ENCODE measurements at places on chromosomes 11 and 22.

GRCh38 chr11:103601225-103601846, 435.1 kb upstream of the DDI1 start:
- peak; percentile 51 for DNase-seq

DNA sequence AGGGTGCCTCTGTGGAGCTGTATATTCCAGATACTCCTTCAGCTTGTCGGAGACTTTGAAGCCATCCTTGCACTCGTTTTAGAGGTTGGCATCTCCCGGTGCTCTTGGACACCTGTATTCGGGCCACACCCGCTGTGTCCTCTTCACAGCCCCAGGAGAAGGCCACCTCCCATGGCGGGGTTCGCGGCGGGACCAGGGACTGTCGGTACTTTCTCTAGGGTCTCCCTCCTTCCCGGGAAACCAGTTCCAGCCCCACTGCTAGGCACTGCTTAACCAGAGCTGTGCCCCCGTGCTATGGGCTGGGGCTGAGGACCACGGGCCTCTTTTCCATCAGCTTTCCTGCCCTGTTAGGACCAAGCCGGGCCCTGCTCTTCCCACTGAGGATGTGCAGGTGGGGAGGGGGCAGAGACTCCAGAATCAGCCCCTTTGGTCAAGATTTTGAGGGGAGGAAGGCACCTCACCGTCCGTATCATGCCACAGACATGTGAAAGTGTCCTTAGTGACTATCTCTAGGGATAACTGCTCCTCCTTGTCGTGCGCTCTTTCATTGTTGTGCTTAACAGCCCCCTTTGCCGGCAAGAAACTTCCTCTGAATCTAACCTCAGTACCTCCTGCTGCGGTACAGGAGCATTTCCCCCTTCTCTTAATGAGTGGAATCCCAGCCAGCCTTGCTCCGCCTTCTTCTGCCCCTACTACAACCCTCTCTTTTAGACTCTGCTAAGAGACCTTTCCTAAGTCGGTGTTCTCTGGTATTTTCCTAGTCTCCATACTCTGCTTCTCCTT, 1.2 kb upstream of the B3GAT1 start:
- DNase-seq, result no peak

DNA sequence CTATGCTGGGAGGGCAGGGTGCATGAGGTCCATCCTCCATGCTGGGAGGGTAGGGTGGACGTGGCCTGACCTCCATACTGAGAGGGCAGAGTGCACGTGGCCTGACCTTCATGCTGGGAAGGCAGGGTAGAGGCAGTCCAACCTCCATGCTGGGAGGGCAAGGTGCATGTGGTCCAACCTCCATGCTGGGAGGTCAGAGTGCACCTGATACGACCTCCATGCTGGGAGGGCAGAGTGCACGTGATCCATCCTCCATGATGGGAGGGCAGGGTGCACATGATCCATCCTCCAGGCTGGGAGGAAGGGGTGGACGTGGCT, 622.2 kb downstream of the BRD1 start:
- DNase-seq, result no peak

DNA sequence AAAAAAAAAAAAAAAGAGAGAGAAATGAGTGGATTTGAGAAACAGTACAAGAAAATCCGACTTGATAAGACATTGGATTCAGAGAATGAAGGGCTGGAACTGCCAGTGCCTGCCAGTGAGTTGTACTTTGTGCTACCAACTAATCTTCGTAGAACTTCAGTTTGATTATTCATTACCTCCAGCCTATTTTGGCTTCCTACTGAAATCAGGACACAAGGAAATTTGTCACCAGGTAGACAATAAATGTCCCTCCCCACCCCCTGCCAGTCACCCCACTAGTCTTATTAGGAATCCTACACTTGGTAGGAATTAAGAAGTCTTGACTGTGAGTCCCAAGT, 21.4 kb upstream of the POLD3 start:
- no peak for DNase-seq

DNA sequence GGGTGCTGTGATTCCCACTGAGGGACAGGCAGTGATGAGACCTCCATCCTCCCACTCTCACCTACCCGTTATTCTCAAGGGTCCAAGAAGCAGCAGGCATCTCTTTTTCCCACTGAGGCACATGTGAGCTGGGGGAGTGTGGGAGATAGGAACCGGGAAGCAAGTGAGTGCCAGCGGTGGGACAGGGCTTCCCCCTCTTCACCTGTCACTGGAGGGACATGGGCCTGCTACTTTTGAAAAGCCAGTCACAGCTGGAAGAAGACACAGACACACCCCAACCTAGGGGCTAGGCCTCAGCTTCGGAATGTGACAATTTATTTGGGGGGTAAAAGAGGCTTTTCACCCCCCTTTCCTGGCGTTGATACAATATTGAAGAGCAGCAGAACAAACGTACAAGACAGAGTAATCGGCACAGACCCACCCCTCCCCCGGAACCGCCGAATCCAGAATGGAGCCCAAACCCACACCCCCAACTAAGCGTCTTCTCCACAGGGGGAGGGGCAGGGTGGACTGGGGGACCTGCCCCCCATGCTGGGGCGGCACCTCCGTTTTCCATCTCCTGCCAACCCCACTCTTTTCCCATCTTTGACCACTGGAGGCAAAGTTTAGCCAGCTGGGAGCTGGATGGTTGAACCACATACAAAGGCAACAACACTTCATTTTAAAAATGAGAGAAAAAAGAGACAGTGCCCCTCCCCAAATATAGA, 10.7 kb downstream of the CBX6 start:
- DNase-seq, result no peak

DNA sequence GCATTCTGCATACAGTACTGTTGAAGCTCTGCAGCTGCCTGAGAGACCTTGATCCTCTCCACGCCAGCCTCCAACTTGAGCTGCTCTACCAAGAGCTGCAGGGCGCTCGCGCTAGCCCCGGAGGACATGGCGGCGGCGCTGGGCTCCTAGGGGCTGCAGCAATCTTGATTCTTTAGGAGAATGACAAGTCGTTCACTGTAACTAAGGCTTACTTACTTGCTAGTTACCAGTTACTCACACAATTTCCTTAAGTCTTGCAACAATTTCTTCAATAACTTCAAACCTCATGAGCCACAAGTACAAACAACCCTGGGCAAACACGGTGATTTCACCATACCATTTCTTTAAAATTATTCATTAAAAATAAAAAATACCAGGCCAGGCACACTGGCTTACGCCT, 21.9 kb downstream of the SBF2 start:
- no peak for DNase-seq

DNA sequence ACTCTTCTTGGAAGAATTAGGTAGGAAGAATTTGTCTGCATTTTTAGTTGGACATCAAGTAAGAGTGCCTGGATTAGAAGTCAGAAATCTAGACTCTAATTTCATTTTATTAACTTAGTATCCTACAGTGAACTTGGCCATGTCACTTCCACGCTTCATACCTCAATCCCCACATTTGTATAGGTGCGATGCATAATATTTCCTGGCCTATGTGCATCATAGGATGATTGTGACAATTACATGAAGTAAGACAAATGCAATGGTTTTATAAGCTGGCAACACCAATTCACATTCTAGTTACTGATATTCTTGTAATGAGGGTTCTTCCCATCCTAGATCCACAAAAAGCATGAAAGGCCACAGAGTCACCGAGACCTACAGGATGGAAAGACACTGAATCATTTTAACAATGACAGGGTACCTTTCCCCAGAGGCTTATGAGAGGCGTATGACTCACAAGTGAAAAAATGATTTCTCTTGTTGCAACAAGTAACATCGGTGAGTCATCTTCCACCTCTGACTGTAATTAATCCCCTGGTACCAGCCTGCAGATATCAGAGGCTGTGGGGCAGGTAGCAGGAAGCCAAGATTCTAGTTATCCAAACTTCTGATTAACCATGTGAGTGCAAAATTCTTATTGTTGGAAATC, 56.0 kb upstream of the OR5AK2 start:
- DNase-seq, result no peak

DNA sequence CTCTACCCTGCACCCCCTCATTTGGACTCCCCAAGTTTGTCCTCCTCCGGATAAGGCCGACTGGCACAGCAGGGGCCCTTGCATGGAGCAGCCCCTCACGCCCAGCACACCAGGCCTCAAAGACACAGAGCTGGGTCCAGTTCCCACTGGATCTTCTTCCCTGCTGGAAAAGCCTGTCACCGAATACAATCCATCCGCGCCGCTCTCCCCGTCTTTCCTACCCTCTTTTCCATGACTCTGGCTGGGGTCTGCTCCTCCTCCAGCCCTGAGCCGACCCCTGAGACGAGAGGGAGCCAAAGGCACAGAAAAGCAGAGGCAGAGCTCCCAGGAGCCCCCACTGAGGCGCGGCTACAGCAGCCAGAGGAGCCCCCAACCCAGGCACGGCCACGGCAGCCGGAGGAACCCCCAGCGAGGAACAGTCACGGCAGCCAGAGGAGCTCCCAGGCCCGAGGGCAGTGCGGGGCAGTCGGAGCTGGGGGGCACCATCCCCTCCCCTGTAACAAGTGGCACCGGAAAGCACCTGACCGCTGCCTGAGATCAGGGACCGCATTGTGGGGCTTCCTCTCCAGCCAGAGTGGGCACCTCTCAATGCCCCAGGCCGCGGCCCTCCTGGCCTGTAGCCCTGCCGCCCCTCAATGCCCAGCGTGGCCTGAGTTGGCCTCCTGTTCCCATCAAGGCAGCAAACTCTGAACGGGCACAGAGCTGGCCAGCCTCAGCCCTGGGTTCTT, 12.0 kb downstream of the ALG12 start:
- DNase-seq, result no peak

DNA sequence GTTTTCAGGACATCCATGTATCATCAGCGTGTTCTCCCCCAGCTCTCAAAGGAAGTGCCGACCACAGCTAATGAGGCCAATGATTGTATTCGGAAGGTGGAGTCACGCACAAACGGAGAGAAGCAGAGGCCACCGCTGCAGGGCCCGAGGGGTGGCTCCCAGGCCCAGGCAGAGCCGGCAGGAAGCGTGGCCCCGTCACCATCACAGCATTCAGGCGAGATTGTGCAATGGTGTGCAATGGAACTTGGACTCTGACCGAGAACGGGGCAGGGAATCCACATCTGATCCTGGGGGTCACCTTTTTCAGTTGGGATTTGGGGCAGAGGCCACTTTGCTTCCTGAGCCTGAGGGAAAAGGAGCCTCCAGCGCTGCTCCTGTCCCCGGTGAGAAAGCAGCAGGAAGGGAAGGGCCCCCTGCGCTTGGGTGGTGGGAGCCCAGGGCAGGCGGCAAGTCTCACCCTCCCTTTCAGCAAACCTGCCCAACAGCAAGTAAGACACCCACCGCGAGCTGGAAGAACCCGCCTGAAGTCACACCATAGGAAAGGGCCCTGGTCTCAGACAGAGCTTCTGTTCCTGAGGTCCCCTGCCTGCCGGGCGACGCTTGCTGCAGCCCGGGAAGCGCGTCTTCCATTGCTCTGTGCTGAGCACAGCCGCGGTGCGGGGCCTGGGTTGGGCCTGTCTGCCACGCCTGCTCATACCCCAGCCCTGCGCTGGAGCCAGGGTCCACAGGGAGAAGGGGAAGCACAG, 1430.7 kb downstream of the BRD1 start:
- DNase-seq, result no peak

DNA sequence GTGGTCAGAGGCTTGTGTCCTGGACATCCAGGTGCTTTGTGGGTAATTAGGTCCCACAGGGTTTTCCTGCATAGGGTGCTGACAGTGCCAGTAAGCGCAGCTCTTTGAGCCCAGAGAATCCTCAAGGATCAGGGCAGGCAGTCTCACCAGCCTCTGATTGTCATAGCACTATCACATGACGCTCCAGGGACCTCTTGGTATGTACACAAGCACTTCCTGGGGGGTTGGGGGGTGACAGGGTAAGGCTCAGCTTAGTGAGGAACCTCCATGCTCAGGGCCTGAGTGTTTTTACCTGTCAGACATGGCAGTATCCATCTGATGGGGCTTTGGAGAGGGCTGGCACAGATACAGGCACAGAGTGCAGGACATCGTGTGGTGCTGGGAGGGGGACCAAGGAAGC, 27.9 kb upstream of the SUSD2 start:
- DNase-seq, result no peak

DNA sequence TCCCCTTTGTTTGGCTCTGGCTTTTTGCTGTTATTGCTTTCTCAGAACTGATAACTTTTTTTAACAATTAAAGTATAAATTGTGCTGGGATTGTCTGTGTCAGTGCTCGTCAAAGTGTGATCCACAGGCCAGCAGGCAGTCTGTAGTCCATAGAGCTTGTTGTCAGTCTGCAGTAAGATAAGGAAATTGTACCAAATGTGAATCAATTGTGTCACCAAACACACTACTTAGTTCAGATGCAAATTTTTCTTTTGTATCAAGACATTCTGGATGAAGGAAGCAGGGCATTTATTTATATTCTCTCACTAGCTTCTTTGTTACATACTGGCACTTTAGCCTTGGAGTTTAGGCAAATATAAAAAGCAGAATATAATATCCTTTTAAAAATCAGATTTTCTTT, 121.0 kb downstream of the WNT11 start:
- no peak for DNase-seq

- DNase-seq, result no peak
Measured at GRCh38 chr11:91041626-91042025, 818.8 kb upstream of the CHORDC1 start.

DNA sequence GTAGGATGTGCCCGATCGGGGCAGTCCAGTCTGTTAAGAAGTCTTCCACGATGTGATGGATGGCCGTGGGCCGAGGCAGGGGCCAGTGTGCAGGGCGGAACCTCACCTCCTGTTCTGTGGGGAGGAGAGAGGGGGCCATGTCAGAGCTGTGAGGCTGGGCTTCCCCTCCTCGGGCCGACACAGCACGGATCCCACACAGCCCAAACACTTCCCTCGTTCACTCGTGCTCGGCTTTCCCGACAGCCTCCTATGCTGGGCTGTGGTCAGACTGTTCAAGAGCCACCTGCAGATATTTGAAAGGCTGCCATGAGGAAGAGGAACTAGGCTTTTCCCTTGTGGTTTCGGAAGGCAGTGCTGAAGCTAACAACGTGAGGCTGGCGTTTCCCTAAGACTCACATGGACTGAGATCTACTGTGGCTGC, 12.3 kb upstream of the TXN2 start:
- DNase-seq, result peak; percentile 86

- DNase-seq, result peak; percentile 85
Measured at GRCh38 chr11:121578251-121578976, 125.6 kb upstream of the SORL1-AS1 start.

GRCh38 chr22:35627267-35628041, 10.3 kb upstream of the MB start:
- DNase-seq, result peak; percentile 90

DNA sequence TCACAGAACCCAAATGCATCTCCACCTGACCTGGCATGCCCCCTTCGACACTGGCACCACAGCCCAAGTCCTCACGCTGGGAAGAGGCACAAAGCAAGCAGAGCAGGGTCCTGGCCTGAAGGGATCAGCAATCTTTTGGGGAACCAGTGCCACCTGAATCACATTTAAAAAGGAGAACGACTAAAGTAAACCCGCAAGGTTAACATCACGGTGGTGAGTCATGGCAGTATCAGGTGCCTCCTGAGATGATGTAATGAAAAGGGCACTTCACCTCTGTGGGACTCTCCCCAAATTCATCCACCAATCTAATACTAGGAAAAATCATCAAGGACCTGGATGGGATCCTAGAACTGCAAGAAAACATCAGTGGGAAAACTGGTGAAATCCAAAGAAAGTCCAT, 44.9 kb downstream of the PACSIN2 start:
- no peak for DNase-seq

DNA sequence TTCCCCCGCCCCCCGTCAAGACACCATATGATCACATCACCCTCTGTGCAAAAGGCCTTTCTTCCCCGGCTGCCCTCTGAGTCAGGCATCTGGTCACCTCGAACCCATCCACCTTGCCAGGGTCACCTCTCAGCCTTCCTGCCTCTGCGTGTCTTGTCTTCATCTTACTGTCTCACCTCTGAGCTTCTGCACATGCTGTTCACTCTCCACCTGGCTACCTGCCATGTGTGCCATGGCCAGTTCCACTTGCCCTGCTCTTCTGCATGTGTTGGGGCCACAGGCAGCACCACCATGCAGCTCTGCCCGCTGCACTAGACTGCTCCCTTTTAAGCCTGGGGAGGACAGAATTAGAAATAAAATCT, 9.8 kb downstream of the ZNF74 start:
- DNase-seq, result no peak

Measured in suppressor macrophage treated with lipopolysaccharide for 4 hours (primary cell).